ENCODE measurements at places on chromosomes 12 and 14.

- no peak for DNase-seq
Measured at GRCh38 chr12:128399253-128399652, 132.3 kb downstream of the TMEM132C start.

DNA sequence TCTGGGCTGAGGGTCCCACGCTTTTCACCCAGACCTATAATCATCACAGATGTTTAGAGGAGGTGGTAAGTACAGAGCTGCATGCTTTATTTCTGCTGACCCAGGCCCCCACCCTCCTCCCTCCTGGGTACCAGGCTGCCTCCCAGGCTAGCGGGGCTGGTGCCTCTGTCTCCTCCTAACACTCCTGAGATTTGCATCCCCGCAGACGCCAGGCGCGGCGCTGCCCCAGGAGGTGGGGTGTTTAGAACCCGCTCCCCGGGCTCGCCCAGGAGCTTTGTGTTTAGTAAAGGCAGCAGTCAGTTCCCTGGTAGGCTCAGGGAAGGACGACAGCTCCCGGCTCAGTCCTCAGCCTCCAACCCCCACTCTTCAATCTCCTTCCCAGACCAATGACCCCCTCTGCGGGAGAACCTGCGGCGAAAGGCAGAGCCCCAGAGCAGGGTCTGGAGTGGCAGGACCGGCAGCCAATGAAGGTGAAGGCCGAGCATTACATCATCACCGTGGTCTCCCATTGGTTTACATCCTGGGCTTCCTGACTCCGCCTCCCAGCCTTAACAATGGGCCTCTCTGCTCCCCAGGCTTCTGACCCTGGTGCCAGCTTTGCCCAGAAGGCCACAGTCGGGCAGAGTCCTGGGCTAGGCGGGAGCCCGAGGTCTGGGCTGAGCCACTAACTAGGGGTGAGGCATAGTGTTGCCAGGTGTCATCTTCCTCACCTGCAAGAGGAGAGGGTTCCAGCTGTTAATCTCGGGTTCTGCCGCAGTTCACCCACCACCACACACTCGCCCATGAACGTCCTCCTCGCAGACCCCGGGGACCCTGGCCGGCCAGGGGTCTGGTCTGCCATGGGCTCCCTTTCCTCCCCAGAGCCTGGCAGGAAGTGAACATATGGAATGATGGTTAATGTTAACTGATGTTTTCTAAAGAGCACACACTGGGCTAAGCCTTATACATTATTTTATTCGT is 57.5 kb downstream of the CALM1 start:
- DNase-seq, result peak; percentile 73

- no peak for DNase-seq
Measured at GRCh38 chr14:86279405-86279804, 749.5 kb downstream of the FLRT2 start.

DNA sequence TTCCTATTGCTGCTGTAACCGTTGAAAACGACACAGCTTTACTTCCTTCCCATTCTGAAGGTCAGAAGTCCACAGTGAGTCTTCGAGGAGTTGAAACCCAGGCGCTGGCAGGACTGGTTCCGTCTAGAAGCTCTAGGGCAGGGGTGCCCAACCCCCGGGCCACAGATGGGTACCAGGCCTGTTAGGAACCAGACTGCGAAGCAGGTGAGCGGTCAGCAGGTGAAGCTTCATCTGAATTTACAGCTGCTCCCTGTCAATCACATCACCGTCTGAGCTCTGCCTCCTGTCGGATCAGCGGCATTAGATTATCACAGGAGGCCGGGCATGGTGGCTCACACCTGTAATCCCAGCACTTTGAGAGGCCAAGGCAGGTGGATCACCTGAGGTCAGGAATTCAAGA is 12.6 kb upstream of the SFSWAP start:
- no peak for DNase-seq

DNA sequence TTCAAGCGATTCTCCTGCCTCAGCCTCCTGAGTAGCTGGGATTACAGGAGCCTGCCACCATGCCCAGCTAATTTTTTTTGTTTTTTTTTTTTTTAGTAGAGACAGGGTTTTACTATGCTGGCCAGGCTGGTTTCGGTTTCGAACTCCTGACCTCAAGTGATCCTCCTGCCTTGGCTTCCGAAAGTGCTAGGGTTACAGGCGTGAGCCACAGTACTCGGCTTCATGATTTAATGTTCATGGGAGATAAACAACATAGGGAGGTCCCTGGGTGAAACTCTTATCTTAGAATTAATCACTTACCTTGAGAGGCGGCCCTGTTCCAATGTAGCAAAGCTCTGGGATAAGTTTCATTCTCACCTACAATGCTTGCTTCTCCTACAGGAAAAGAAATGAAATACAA is 48.3 kb downstream of the SEL1L start:
- no peak for DNase-seq

DNA sequence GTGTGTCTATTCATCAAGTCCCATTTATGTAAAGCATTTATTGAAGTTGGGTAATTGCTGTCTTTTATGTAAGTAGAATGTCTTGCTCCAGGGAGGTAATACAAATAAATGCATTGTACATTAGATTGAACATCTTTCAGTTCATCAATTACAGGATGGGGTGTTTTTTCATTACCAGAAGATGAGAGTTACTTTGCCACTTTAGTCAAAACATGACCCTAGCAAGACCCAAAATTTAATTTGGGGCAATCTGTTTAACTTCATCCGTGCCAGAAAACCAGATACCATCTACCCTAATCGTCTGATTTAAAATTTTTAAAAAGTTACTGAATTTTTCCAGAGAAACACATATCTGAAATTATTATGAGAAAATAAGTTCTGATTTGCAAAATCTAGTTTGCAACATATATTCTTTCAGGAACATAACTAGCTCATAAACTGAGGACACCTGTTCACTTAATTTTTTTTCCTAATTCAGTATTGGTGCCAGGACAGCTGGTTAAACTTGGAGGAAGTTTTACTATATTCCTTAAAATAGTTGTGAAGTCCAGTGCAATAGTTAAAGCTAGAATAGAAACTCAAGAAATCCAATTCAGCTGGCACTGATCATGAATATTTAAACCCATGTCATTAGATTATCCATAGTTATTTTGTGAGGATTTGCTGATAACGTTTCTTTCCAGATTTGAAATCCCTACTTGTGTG is 114.5 kb downstream of the SRGAP1 start:
- DNase-seq, result no peak

DNA sequence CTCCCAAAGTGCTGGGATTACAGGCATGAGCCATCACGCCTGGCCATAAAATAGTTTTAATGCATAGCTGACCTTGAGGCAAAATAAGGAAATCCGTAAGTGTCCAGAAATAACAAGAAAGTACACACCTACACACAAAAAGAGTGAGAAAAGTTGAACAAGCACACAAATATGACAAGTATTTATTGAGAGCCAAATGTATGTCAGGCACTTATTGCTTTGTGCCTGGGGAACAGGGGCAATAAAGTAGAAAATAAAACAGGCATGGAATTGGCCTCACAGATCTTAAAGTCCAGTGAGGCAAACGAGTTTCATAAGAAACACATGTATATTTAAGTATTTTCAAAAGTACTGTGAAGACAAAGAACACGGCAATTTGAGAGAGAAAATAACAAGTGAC is 103.7 kb downstream of the ERGIC2 start:
- no peak for DNase-seq

GRCh38 chr12:81558031-81558430 is 201.1 kb downstream of the PPFIA2 start:
- no peak for DNase-seq

GRCh38 chr12:122304924-122305323 is 38.6 kb upstream of the VPS33A start:
- no peak for DNase-seq

- DNase-seq, result peak; percentile 23
Measured at GRCh38 chr14:69539631-69540410, 34.9 kb downstream of the CCDC177 start.

Data from foreskin fibroblast (primary cell).